ENCODE measurements at places on chromosomes 7 and 10. TPM values are rescaled to one million over a fixed set of nuclear protein-coding genes. Genes with fewer than 3 reads are reported as not detected.

Gene HOXA9
- 0.70 TPM for total RNA-seq

Gene SPDYE5
- total RNA-seq, result not detected

Gene WNT2
- total RNA-seq, result not detected

Gene OR2A5
- total RNA-seq, result not detected

Gene PMS2
- total RNA-seq, result 12.9 TPM

Gene TMEM130
- 0.31 TPM for total RNA-seq

Gene GBX1
- not detected for total RNA-seq

Gene DNAJC30
- 10.0 TPM for total RNA-seq

Gene GAD2
- not detected for total RNA-seq

Gene STEAP1
- 15.9 TPM for total RNA-seq

Gene SFTPA1
- total RNA-seq, result not detected

Gene HACD1
- 62.0 TPM for total RNA-seq

Gene NUTM2B
- total RNA-seq, result 0.34 TPM

Gene HELLS
- total RNA-seq, result 23.2 TPM

Gene IGFBP1
- 49.5 TPM for total RNA-seq

Gene ADCY1
- 2.4 TPM for total RNA-seq

Gene TCERG1L
- not detected for total RNA-seq

Gene MCM10
- total RNA-seq, result 21.3 TPM

Gene GJD4
- total RNA-seq, result not detected

Gene MAT1A
- 0.03 TPM for total RNA-seq

Gene IFRD1
- 25.6 TPM for total RNA-seq

Gene GTF2I
- 86.0 TPM for total RNA-seq

Gene C7orf57
- 0.18 TPM for total RNA-seq

Gene RBP4
- 10.4 TPM for total RNA-seq

Gene SNCG
- 10.0 TPM for total RNA-seq

Gene ERVW-1
- total RNA-seq, result not detected

Gene NPFFR1
- total RNA-seq, result not detected

Gene NAT16
- 0.06 TPM for total RNA-seq

Gene UNCX
- not detected for total RNA-seq

Gene OR6V1
- total RNA-seq, result not detected
